Prostate gland (tissue), 2 donors: ENCODE measurements at places on chromosomes 6 and 20. TPM values are rescaled to one million over a fixed set of nuclear protein-coding genes. Genes with fewer than 3 reads are reported as not detected.

- no peak overlapping the region for H3K4me3 ChIP-seq
- DNase-seq: no peak
- H3K4me1 ChIP-seq: no peaks in the 10 kb centered on the region
- no peaks in the 10 kb centered on the region for H3K27me3 ChIP-seq
These were observed 31.0 kb upstream of the PSMF1 start for GRCh38 chr20:1087311-1087905.

- no peak overlapping the region for H3K27ac ChIP-seq
- H3K36me3 ChIP-seq: no peaks in the 10 kb centered on the region
- no peak for DNase-seq
- H3K4me3 ChIP-seq: no peak overlapping the region
- H3K27me3 ChIP-seq: peaks cover 11% of the 10 kb centered on the region
These were observed 1.9 kb upstream of the ULBP1 start for GRCh38 chr6:149961728-149962425.

GRCh38 chr6:4973982-4974745 is 29.7 kb downstream of the RPP40 start:
- no peak for DNase-seq
- H3K36me3 ChIP-seq: no peaks in the 10 kb centered on the region
- no peaks in the 10 kb centered on the region for H3K27me3 ChIP-seq

- H3K36me3 ChIP-seq: no peaks in the 10 kb centered on the region
- peaks cover 11% of the 10 kb centered on the region for H3K4me1 ChIP-seq
- DNase-seq: no peak
- no peaks in the 10 kb centered on the region for H3K27me3 ChIP-seq
- H3K4me3 ChIP-seq: no peak overlapping the region
- H3K27ac ChIP-seq: no peak overlapping the region
These were observed 37.3 kb downstream of the TRAM2 start for GRCh38 chr6:52539607-52540006.

DNA sequence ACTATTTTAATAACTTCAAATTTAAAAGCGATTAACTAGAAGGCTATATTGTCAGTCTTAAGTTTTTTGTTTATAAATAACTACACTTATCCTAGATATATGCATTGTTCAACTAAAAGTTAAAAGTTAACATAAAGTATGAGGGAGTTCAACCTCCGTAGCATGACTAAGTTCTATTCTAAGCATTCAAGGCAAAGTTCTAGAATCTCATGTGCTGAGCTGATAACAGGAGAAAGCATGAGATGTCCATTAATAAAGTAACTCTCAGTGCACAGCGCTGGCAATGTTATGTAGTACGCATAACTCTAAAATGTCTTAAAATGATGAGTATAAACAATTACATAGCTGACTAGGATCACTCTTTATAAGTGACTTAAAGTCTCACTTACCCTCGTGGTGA is 264.8 kb downstream of the RNGTT start:
- DNase-seq: no peak
- no peaks in the 10 kb centered on the region for H3K36me3 ChIP-seq
- no peaks in the 10 kb centered on the region for H3K4me1 ChIP-seq
- H3K27me3 ChIP-seq: no peaks in the 10 kb centered on the region

Gene TRIM15
- not detected for total RNA-seq

Gene LRRC73
- 4.0 TPM for total RNA-seq

Gene CLVS2
- total RNA-seq: 3.0 TPM

Gene GZF1
- total RNA-seq: 45.3 TPM

Gene SCUBE3
- total RNA-seq: 2.0 TPM

Gene RNF8
- total RNA-seq: 12.7 TPM

Gene MMP24
- 0.96 TPM for total RNA-seq
